NCI-H187 (cell line): ENCODE measurements at places on chromosomes 13 and 19.

GRCh38 chr19:35208121-35208520 is 20.4 kb downstream of the FAM187B start:
- DNase-seq: no peak

GRCh38 chr13:44259045-44260027 is 114.3 kb upstream of the SERP2 start:
- no peak for DNase-seq

GRCh38 chr13:113149711-113150549 is 8.5 kb upstream of the PROZ start:
- no peak for DNase-seq

GRCh38 chr19:46299695-46300094 is 2.9 kb downstream of the HIF3A start:
- DNase-seq: no peak

DNA sequence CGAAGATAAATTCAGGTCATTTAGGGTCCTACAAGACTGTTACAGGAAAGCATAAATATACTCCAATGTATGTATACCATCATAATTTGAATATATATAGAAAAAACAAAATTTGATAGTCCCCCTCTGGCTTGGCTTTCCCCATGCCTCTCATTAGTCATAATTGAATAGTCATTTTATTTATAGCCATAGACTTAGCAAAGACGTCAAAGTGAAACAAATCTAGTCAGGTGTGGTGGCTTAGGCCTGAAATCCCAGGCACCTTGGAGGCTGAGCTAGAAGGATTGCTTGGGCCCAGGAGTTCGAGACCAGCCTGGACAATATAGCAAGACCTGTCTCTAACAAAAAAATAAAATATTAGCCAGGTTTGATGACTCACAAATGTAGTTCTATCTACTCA is 141.1 kb downstream of the TNFRSF19 start:
- no peak for DNase-seq

DNA sequence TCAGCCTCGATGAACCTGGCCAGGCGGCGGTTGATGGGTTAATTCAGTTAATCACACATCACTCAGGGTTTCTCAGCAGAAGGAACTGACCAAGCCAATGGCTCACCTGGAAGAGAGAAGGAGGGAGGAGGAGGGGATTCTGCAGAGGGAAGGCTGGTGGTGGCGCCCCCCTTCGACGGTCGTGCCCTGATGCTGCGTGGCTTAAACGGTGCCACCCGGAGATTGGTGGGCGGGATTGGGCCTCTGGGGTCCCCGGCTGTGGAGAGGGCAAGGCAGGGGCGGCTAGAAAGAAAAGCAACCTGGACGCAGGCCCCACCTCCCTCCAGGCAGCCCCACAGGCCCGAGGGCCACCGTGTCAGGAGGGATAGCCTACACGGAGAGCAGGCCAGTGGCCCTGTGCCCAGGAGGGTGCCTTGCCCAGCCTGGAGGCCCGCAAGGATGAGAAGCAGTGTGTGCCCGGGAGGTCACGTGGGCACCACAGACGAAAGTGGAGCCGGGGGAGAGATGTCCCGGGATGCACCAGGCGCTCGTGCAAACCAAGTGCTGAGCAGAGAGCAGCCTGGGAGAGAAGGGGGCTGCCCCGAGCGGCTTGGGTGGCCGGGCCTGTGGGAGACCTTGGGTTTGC is 16.0 kb downstream of the CSNK1G2 start:
- DNase-seq: no peak

- peak; percentile 99 for DNase-seq
These were observed 614 bp upstream of the ZSCAN5A start for GRCh38 chr19:56315077-56315828.

DNA sequence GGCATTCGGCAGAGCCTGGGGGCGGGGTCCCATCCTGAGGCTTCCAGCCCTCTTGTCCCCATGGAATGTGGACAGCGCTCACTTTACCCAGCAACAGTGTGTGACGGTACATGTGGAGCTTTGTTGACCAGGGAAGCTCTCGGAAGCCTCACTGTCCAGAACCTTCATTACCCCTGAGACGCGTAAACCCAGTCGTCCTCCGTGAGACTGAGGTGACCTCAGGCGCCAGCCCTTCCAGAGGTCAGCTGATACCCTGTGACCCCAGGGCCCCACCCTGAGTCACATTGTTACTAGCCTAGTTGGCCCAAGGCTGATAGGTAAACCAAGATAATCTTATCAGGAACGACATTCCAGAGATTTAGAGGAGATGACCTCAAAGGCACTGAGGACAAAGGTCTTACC is 10.2 kb upstream of the TMEM160 start:
- DNase-seq: no peak

GRCh38 chr13:49439609-49440008 is 4.3 kb downstream of the CAB39L start:
- no peak for DNase-seq

GRCh38 chr13:31151837-31152236 is 9.9 kb downstream of the HSPH1 start:
- DNase-seq: no peak

GRCh38 chr19:31419871-31420445 is 70.7 kb upstream of the TSHZ3 start:
- no peak for DNase-seq

GRCh38 chr19:31448221-31448657 is 99.0 kb upstream of the TSHZ3 start:
- no peak for DNase-seq

- DNase-seq: no peak
These were observed 7.7 kb upstream of the TBC1D4 start for GRCh38 chr13:75489502-75490263.

DNA sequence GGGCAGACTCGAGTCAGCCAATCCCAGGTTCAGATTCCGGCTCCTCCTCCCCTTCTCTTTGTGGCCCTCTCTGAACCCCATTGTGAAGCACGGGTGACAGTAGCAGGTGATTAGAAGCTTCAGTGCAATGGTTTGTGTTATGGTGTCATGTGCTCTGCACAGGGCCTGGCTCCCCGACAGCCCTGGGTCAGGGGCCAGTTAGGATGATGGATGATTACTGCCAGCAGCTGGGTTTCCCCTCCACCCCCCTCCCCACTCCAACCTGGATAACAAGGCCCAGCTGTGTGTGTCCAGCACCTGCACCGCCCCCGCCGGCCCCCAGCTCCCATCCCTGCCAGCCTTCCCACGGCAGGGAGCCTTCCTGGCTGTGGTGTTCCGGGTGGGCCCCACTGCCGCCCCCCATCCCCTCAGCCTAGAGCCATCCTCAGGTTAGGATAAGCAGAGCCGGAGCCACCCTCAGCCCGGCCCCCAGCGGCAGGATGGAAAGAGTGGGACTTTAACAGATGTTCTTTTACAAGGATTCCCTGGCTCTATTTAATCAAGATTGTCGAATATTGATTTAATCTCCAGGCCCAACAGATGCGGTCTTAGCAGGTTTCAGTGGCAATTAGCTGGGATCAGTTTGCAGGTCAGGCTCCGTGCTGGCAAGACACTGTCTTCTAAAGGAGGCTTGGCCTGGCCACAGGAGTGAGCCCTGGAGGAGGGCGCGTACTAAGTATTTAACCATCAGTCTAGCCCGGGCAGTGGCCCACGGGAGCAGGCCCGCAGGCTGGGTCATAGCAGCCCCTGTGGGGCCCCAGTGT is 156.2 kb downstream of the SIPA1L3 start:
- peak; percentile 56 for DNase-seq

GRCh38 chr13:111941845-111942447 is 125.0 kb upstream of the SOX1 start:
- DNase-seq: no peak

DNA sequence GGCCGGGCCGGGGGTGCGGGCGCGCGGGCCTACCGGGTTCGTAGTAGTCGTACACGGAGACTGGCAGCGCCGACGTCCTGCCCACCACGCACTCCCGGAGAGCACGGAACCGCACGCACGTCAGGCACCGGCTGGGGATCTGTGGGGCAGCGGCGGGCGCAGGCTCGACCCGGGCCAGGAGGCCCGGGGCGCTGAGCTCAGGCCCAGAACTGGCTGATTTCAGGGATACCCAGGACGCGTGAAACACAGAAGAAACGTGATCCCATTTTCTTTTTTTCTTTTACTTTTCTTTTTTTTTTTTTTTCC is 9.0 kb downstream of the F2RL3 start:
- no peak for DNase-seq

DNA sequence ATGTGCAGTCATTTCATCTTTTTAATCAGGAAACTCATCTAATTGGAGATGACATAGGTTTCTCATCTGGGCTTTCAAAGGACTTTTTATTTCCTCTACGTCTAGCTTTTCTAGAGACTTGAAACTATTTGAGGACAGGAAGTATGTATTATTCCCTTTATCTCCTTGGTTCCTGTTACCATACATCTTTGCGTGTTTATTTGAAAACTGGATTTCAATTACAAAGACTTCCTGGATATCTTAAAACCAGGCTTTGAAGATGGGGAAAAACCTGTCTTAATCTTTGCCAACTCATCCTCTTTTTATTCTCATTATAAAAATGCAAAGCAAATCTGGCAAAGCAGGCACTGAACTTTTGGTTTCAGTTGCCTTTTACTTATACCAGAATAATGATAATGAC is 130.5 kb downstream of the LMO7 start:
- no peak for DNase-seq

DNA sequence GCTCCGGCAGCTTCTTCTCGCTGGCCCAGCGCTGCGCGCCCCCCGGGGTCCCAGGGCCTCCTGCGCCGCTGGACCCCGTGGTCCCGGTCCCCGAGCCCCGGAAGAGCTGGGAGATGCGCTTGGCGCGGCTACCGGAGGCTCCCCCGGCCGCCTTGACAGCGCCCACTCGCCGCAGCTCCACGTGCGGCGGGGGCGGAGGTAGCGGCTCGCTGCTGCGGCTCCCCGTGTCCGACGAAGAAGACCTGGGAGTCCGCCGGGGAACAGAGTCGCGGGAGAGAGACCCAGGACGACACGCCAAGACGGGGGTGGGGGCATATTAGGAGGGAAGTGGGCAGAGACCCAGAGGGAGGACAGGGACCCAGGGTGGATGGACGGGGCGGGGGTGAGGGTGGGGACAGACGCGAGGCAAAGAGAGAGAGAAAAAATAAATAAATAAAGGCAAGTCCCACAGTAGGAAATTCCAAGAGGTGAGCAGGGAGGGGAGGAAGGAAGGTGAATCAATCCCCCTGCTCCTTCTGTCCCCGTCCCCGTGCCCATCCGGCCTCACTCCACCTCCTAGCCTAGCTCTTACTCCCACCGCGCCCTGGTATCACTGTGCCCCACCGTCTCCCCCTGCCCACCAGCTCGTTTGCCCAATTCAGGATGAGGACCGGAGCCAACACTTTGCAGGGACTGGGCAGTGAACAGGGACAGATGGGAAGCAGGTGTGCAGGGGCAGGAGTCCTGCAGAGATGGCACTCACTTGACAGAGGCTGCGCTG is 826 bp downstream of the RASIP1 start:
- no peak for DNase-seq

DNA sequence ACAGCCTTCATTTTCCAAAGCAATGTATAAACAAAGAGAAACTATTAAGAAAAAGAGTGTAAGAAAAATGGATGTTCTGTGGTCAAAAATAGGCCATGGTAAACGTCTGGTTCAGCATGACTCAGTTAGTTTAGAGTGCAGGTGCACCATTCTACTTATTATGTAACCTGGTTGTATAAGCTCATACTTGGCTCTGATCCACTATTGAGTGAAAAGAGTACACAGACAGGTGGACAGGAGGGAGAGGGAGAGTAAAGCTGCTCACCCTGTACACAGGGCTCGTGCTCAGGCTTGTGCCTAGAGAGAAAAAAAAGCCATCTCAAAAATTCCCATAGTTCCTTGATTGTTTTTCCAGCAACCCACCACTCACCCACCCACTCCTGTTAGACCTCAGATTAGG is 85.8 kb upstream of the ZNF91 start:
- DNase-seq: no peak

DNA sequence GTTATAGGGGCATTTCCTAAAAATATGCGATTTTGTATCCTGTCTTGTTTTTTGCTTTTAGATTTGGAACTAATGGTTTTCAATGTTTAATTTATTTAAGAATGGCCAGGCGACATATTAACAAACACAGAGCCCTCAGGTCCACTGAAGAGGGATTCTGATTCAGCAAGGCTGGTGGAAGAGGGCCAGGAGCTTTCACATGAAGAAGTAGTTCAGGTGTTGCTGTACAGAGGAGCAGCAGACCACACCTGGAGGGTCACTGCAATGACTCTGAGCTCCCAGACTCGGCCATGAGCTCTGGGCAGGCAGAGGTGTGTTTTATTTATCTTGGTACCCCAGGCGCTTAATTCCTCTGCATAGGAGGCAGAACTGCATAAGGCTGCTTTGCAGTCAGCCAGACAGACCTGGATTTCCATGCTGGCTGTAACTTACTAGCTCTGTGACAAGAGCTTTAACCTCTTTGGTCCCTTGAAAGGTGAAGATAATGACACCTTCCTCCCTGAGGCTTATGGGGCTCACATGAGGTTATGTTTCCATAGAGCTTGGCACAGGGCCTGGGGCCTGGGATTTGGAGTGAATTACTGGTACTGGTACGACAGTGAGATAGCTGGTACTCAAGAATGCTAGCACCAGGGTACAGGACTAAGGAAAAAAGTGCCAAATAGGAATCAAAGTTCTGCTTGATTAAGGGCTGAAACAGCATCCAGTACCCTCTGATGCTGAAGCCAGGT is 184.7 kb downstream of the OXGR1 start:
- no peak for DNase-seq

GRCh38 chr19:15787611-15788155 is at the start of gene OR10H5:
Gene OR10H5 (plus strand): TSS chr19:15787661. CDS start chr19:15794049, 6,388 bp downstream.
- DNase-seq: no peak
